ENCODE measurements at places on chromosomes 2 and 18.

GRCh38 chr18:6405237-6406074, 9.3 kb downstream of the L3MBTL4 start:
- DNase-seq, result no peak

- DNase-seq, result no peak
Observed at GRCh38 chr18:72867746-72868584, at the start of gene NETO1. NETO1 (minus strand) TSS chr18:72867987; CDS start chr18:72867291, 696 bp downstream.

GRCh38 chr18:67553437-67553836, 36.9 kb upstream of the DSEL start:
- no peak for DNase-seq

DNA sequence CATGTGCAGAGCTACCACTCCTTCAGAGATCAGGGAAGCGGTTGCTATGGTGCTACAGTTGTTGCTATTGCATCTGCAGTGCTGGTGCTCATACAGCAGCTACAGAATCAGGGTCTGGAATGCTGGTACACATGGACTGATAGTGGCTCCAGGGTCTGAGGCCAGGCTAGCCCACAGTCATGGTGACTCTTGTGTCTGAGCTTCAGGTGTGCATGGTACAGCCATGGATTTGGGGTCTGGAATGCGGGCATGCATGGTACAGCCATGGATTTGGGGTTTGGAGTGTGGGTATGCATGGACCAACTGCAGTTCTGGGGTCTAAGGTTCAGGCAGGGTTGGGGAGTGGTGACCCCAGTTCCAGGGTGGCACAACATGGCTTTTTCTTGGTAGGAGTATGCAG, 185.2 kb downstream of the SLC4A3 start:
- no peak for DNase-seq

GRCh38 chr2:60212181-60212945, 341.1 kb downstream of the BCL11A start:
- no peak for DNase-seq

- no peak for DNase-seq
Observed at GRCh38 chr18:60246606-60247005, 126.0 kb downstream of the MC4R start.

DNA sequence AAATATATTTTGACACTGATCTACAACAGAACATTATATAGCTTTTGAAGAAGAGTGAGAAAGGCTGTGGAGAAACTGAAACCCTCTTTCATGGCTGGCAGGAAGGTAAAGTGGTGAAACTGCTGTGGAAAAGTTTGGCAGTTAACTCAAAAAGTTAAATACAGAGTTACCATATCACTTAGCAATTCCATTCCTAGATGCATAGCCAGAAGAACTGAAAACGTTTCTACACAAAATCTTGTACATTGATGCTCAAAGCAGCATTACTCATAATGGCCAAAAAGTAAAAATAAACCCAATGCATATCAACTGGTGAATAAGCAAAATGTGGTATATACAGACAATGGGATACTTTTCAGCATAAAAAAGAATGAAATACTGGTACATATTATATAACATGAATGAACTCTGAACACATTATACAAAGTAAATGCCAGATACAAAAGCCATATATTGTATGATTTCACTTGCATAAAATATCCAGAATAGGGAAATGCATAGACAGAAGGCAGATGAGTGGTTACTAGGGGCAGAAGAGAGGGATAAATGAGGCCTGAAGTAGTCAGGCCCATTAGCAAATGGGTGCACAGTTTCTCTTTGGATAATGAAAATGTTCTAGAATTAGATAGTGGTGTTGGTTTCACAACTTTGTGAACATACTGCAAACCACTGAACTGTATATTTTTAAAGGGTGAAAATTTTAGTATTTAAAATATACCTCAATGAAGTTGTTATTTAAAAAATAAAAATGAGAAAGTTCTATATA, 114.3 kb downstream of the DYM start:
- no peak for DNase-seq

DNA sequence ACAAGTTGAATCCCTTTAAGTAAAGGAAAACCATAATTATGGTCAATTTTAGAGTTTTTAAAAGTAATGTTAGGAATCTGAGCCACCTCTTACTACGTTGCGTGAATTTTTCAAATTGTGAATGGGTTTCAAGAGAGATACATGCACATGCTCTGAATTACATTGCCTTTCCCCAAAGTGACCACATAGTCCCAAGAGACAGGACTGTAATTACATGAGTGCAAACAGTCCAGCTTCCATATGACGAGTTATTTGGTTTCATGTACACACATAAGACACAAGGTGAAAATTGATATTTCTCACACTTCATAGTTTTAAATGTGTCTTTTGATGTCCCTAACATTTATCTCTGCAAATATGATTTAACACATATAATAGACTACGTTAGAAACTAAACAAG, 850.8 kb downstream of the LRP1B start:
- no peak for DNase-seq
